ENCODE measurements at places on chromosomes 2 and 18.

DNA sequence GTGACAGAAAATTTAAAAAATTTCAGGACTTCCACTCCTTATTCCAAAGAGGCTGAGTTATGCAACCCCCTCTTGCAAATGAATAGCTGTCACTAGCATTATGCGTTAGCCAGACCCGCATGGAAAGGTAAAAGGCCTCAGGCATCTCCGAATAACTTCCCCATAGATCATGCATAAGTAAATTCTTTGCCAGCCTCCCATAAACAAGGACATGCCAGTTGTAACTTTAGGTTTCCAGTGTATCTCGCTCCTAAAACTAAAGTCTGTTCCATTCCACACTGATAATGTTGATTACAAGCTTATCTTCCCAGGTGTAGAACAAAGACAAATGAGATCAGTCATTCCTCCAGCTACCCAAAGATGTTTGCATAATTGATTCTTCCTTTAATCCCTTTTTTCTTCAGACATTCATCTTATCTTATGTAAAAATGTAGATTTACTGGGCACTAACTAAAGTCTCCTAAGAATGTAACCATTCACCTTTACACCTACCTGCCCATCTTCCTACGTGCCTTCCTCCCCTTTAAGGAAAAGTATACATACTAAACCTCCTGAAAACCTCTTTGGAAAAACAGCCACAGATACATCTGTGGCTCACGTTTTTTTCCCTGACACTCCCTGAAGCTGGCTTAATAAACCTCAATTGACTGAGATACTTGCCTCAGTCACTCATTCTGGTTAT, 13.6 kb upstream of the NFU1 start:
- no peak for DNase-seq

- no peak for DNase-seq
These were observed 130.5 kb downstream of the TANC1 start for GRCh38 chr2:159098921-159099411.

GRCh38 chr18:9055185-9055584, 47.3 kb upstream of the NDUFV2 start:
- DNase-seq = no peak

GRCh38 chr2:108921096-108922030, 67.7 kb downstream of the EDAR start:
- no peak for DNase-seq

GRCh38 chr2:172664766-172665165, 70.9 kb upstream of the RAPGEF4 start:
- no peak for DNase-seq

DNA sequence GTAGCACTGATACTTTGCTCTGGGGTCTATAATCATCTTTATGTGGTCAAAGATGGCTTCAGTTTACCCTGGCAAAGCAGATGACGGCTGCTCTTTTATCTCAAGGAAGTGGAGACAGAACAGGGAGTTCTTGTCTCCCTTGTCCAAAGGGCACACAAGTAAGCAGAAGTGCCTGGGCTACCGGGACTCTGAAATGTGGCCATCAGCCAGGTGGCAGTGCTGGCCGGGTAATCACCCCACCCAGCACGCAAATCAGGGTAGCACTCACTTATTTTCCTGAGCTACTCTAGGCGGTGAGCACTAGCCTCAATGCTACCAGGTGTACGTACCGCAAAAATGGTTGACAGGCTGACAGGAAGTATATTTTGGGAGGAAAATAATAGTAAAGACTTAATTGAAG, 119.7 kb upstream of the ETAA1 start:
- no peak for DNase-seq

DNA sequence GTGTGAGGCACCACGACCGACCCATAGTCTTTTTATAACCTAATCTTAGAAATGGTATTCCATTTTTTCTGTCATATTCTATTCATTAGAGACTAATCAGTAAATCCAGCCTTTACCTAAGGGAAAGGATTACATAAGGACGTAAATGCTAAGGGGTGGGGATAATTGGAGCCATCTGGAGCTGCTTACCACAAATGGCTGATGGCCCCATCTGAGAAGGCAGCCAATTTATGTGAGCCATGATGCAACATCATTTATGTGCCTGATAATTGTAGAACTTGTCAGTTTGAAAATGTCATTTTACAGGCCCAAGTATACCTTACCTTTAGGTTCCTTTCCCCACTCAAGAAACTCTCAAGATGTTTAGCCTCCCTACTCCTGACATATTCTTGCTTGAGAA, 44.0 kb downstream of the ARHGEF33 start:
- no peak for DNase-seq

GRCh38 chr2:35447215-35447614, 908.4 kb upstream of the CRIM1 start:
- no peak for DNase-seq

DNA sequence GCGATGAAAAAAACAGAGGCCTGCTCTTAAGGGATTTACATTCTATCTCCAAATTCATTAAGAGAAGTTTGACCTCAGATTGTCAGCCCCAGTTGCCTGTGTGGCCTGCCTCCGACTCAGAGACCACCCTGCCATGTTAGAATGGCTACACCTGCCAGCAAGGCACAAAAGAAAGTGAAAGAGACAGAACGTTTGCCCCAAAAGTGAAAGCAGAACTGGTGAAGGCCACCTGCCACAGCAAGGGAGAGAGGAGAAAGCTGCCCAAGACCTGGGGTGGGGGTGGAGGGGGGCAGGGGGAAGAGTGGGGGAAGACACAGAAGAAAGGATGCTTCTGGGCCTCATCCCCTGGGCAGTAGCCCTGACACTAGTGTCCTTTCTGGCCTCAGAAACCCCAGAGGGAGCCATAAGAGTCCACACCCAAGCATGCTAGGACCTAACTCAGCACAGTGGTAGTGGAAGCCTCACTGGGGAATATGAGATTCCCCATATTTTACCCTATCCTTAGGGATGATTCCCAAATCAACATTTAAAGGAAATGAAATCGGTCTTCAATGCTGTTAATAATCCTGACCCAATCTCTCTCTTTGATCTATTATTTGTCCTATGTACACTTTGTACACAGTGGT, 389.7 kb downstream of the TXNL1 start:
- no peak for DNase-seq

GRCh38 chr2:88919087-88919738, 227.7 kb downstream of the RPIA start:
- DNase-seq = no peak

DNA sequence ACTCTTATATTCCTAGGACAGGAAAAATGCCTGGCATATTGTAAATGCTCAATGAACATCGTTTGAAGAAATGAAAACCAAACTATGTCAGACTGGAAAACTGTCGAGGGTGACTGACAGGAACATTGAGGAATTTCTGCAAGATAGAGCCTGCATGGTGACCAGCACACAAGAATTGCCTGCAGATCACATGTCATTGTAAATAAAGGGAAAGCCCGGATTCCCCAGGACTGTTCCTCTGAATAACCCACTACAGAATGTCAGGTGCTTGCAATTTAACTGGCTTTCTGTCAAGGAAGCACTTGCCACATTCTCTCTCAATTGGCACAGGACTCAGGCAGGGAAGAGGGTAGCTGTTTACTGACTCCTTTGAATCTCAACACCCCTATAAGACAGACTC, 129.0 kb upstream of the REG3G start:
- DNase-seq = no peak

GRCh38 chr2:124112966-124113365, 87.9 kb downstream of the CNTNAP5 start:
- no peak for DNase-seq

GRCh38 chr2:173165443-173166238, 90.0 kb downstream of the MAP3K20 start:
- no peak for DNase-seq

GRCh38 chr2:121888189-121888557, 132.7 kb downstream of the TSN start:
- no peak for DNase-seq

- DNase-seq = no peak
These were observed 32.6 kb downstream of the CNGA3 start for GRCh38 chr2:98378901-98379300.

- no peak for DNase-seq
These were observed 662 bp downstream of the ACVR2A start for GRCh38 chr2:147845411-147845971.

DNA sequence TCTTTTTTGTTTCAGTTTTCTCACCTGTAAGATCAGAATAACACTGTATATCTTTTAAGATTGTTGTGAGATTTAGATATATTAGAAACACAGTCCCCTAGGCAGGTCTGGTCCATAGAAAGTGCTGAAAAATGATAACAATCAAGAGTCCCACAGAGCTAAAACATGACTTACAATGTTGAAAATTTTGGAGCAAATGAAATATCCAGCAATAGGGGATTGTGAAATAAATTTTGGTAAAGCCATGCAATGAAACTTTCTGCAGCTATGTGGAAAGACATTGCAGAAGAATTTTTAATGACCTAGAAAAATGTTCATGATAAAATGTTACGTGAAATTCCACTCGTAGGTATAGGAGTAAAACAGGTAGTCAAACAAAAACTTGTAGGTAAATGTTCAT, 127.6 kb upstream of the SERPINE2 start:
- no peak for DNase-seq

- no peak for DNase-seq
These were observed 20.3 kb downstream of the SEH1L start for GRCh38 chr18:12968115-12968514.

DNA sequence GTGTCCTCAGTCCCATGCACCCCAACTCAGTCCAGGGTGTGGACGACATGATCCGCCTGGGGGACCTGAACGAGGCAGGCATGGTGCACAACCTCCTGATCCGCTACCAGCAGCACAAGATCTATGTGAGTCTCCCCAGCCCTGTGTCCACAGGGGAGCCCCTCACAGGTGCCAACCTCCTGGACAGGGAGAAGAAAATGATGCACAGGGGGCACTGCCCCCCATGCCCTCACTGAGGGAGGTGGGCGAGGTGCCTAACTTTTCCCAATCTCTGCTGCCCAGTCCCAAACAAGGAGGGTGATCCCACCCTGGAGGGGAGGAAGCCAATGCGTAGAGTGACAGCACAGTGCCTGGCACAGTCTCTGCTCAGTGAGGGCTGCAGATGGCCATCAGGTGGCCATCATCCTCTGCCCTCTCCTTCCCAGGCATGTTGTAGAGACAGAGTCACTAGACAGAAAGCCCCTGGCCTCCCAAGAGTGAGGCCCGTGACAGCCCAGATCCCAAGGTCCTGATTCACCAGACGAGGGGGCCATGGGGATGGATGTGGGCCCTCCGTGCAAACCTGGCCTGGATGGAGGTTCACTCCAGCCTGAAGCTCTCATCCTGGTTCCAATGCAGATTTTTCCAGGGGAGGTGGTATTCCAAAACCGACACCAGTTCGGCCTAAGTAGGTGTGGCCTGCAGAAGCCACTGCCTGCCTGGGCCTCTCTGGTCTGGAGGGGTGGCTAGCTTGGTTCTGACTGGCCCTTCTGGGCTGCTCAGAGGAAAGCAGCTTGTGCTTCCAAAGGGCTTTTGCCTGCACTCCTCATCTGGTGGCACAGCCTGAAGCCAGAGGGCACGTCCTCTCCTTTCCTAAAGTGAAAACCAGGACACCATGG, 30.0 kb downstream of the MYO7B start:
- no peak for DNase-seq

GRCh38 chr18:61496374-61496773, 163.1 kb downstream of the CDH20 start:
- DNase-seq = no peak

DNA sequence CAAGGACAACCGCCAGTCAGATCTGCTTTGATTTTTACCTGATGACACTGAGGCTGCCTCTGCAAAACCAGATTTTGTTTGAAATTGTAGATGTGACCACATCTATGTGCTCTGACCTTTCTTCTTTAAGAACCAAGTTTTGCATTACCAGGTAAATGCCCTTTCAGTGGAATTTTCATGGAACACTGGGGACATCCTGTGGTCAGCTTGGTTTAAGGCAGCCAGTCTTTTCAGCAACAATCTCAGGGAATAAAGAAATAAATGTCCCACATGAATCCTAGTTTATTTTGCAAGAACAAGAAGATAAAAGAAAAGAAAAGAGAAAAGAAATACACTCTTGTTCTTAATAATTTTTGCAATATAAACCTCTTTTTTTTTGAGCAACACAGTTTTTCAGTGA, 90.6 kb downstream of the POU3F3 start:
- DNase-seq = no peak

DNA sequence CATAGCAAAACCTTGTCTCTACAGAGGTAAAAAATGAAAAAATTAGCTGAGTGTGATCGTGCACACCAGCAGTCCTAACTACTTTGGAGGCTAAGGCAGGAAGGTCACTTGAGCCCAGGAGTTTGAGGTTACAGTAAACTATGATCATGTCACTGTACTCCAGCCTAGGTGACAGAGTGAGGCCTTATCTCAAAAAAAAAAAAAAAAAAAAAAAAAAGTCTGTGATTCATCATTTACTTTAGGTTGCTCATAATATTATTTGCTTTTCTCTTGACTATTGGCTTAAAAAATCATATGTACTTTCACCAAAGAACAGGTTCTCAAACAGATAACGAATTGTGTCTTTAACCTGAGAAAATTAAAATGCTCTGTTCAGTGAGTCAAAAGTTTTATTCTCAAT, 129.1 kb downstream of the MYO3B start:
- no peak for DNase-seq

DNA sequence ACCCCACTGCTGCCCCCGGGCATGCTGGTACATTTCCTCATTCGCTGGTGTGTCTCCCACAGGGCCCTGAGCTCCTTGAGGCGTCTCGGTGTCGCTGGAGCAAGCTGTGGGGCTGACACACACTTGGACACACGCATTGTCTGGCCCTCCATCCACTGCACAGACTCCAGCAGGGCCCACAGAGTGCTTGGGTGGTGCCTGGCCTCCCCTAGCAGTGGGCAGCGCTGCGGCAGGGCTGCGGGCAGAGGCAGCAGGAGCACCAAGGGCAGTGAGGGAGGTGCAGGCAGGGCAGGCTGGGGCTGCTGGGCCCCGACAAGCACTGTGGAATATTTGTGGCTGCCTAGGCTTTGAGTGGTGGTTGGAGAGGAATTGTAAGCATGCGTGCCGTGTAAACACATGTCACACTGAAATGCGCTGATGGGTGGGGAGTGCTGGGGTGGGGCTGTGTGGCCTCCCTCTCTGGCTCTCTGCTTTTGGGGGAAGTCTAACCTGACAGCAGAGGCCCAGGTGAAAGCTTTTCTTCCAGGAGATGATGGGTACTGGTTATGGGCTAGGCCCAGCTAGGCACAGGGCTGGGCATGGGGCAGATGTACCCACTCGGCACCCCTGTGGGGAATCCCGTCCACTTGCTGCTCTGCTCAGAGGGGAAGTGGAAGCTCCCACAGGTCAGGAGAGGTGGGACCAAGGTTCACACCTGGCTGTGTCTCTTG, 55.5 kb upstream of the HS6ST1 start:
- DNase-seq = no peak

DNA sequence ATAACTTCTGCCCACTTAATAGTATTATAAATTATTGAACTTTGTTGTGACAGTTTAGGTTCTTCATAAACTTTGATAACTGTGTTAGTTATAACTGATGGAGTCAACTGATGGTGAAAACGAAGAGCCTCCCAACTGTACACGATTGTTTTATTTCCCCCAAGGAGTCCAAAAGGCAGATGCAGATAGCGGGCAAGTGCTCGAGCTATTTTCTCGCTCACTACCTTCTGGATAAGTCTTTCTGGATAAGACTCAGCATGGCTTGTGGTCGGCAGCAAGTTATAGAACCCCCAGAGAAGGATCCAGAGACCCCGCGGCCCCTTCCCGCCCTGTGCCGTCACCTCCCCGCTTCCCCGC, 517 bp downstream of the GCFC2 start:
- no peak for DNase-seq

All from stimulated activated CD8-positive, alpha-beta memory T cell treated with anti-CD3 and anti-CD28 coated beads, Interleukin-7, amount 100 ng/mL, for 48 hours (primary cell).